Cortex of kidney (tissue), 1 donor: ENCODE measurements at places on chromosomes 12 and 14.

GRCh38 chr12:117165342-117165741 is 24.9 kb downstream of the FBXO21 start:
- no peak for DNase-seq

DNA sequence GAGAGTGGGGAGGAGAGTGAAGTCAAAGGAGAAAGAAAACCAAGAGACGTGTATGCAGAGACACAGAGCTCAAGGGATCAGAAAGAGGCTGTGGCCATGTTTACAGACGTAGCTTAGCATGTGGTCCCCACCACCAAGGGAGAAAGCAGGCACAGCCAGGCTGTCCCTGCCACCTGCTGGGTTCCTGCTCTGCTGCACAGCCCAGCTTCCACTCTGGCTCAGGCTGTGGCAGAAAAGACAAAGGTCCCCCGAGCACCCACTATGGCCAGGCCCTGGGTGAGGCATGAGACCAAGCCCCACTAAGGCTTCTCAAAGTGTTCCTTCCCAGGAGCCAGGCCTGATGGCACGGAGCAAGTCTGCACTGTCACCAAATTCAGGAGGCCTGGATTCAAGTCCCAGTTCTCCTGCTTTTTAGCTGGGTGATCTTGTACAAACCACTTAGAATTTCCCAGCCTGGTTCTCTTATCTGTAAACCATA is 25.9 kb upstream of the COL2A1 start:
- DNase-seq = no peak

GRCh38 chr12:121748218-121748570 is 35.6 kb downstream of the TMEM120B start:
- no peak for DNase-seq

- no peak for DNase-seq
These were observed 162.0 kb upstream of the TMCC3 start for GRCh38 chr12:94812345-94812744.

DNA sequence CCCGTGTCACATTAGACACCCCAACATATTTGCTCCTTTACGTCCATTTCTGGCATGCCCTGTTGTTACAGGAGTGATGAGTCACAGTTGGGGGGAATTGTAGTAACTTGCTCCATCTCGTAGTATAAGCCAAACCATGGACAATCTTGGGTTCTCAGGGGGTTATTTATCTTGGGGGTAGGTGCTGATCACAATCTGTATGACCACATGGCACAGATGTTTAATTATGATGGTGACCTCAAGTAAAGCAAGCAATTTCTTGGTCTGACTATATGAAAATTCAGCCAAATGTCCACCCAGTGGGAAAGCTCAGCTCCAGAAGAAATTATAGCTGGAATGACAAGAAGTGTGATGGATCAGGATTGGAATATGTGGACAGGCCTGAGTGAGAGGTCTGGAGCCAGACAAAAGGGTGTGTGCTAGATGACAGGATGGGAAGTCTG is 32.1 kb upstream of the STON2 start:
- DNase-seq = no peak

DNA sequence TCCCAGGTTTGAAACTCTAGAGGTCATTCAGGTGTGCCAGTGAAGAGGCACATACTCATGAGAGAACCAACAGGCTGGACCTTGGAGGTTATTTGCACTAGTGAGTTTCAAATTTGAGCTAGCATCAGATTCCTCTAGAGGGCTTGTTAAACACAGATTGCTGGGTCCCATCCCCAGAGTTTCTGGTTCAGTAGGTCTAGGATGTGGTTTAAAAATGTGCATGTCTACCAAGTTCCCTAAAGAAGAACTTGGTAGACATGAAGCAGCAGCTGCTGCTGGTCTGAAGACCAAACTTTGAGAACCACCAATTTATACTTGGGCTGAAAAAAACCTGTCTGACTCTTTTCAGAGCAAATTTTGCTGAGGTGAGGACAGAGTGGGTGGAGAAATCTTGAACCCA is 61.7 kb downstream of the SUSD6 start:
- no peak for DNase-seq

- DNase-seq = no peak
These were observed 164.4 kb downstream of the FBXL14 start for GRCh38 chr12:1429980-1430379.

- no peak for DNase-seq
These were observed 87.0 kb upstream of the EEA1 start for GRCh38 chr12:93015871-93016751.

GRCh38 chr12:38282886-38283285 is 33.7 kb upstream of the ALG10B start:
- no peak for DNase-seq

DNA sequence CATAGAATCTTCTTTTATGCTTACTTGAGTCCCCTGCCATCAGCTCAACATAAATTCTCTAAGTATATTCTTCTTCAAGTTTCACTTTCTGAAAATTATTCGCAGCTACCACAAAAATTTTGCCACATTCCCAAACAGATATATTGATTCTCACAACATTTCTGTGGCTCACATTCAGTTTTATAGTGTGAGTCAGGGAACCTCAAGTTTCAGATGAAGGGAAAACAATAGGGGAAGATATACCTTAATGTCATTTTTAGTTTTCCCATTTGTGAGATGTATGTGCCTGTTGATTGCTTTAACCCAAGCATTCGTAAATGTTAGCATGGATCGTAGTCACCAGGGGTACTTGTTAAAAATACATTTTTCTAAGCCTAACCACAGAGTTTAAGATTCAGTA is 465.8 kb downstream of the CCER1 start:
- no peak for DNase-seq

DNA sequence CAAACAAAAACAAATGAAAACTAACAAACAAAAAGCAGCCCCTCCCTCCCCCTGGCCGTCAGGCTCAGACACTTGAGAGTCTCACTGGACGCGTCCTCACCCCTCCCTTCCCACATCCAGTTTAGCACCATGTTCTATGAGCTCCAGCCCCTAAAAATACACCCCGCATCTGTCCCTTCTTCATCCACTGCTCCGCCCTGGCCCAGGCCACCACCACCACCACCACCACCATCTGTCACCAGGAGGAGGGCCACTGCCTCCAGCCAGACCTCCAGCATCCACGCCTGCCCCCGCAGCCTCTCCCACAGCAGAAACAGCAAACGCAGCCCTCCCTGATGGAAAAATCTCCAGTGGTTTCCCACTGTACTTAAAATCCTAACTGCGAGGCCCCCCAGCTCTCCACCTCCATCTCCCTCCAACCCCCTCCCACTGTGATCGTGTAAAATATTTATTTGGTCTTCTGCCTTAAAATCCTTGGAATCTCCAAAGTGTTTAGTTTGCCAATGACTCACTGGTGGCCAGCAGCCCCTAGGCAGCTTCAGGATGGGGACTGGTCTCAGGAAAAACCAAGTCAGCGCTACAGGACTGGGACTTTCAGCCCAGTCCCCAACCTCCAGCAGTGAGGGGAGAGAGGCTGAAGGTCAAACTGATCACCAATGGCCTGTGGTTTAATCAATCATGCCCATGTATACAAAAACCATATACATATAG is 95.1 kb downstream of the SCARB1 start:
- DNase-seq = no peak

- no peak for DNase-seq
These were observed 37.3 kb downstream of the GPR135 start for GRCh38 chr14:59427653-59428580.

- DNase-seq = no peak
These were observed 51.1 kb upstream of the PWP1 start for GRCh38 chr12:107634530-107634929.
